ENCODE measurements at places on chromosomes 5 and 9.

- DNase-seq = no peak
Observed at GRCh38 chr9:137078701-137079400, 1.5 kb downstream of the UAP1L1 start.

GRCh38 chr9:14911046-14911445 lies 818 bp upstream of the FREM1 start:
- no peak for DNase-seq

DNA sequence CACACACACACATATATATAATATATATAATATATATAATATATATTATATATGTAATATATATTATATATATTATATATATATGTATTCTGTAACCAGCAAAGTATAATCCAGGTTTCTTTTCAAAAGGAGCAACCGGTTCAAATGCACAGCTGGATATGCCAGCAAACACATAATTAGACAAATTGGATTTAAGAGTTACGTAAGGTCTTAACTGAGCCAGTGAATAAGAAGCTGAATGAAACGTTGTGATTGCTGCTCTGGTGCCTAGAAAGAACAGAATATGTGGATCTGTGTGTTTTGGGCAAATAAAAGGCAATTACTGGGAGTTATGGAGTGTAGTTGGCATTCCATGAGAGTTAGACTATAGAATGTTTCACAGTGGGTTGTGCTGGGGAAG lies 178.1 kb downstream of the SLF1 start:
- DNase-seq = no peak

- no peak for DNase-seq
Observed at GRCh38 chr9:13597004-13597403, 317.5 kb upstream of the MPDZ start.

GRCh38 chr9:37251452-37251851 lies 131.1 kb downstream of the ZCCHC7 start:
- no peak for DNase-seq

DNA sequence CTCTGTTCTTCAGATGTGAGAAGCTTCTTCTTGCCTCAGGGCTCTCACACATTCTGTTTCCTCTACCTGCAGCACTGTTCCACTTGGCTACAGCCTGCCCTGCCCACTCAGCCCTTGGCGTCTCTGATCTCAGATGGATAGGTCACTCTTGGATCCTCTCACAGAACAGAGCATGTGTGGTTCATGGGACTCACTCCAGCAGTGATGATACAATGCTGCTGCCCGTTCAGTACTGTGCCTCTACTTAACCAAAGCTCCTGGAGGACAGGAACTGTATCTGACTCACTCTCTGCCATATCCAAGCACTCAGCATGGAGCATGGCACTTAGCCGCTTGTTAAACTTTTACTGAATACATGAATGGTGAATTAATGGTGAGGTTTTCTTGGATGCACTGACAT lies 3.4 kb upstream of the SPINK4 start:
- DNase-seq = no peak

DNA sequence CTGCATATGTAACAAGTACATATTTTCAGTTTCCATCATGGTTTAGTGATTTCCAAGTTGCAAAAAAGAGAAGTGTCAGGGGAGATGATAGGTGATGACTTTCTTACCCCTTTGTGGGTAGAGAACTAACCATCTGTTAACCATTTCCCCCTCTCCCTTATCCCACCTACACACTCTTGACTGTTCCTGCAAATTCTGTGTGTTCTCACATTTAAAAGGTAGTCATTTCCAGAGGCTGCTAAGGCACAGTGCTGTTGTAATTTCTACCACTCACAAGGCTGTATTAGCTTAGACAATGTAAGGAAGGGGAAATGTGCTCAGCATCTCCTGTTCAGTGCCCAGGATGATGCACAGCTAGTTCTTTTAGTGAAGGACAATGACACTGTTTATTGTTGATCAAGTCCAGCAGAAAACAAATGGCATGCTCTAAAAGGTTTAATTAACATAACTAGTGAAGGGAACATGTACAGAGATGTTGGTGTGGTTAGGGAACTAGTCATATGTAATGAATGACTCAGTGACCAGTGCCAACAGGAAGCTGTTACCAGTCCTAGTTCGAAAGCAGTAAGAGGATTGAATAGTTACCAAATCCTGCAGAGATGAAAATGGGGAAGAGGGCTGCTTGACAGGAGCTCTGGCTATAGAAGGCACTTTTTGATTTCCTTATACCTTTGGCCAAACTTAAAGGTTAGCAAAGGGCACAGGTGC lies 165.1 kb downstream of the PLK2 start:
- DNase-seq = no peak

DNA sequence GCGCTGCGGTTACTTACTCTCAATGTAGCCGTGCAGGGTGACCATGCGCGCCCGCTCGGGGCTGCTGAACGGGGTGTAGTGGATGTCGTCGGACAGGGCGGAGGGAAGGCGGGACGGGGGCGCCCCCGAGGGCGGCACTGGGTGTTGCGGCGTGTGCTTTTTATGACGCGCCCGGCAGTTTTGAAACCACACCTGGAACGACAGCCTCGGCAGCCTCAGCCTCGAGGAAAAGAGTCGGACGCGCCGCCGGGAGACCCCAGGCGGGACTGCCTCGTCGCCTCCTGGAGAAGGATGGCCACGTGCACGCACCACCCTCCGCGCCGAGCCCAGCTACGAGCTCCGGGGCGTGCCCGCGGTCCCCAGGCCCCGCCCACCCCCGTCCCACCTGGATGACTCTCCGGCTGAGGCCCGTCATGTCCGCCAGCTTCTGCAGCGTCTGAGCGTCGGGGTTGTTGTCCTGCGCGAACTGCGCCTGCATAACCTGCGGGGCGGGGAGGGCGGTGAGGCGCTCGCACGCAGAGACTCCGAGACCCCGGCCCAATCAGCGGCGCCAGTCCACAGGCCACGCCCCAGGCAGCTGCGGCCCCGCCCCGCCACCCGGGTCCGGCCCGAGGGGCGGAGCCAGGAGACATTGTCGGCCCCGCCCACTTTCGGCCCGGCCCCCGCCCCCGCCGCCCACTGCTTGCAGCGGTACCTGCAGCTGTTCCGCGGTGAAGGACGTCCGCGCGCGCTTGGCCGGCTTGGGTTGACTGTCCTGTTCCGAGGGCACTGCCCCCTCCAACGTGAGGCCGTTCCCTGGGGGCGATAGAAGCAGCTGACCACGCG lies 15.0 kb downstream of the LHX6 start:
- peak; percentile 84 for DNase-seq

DNA sequence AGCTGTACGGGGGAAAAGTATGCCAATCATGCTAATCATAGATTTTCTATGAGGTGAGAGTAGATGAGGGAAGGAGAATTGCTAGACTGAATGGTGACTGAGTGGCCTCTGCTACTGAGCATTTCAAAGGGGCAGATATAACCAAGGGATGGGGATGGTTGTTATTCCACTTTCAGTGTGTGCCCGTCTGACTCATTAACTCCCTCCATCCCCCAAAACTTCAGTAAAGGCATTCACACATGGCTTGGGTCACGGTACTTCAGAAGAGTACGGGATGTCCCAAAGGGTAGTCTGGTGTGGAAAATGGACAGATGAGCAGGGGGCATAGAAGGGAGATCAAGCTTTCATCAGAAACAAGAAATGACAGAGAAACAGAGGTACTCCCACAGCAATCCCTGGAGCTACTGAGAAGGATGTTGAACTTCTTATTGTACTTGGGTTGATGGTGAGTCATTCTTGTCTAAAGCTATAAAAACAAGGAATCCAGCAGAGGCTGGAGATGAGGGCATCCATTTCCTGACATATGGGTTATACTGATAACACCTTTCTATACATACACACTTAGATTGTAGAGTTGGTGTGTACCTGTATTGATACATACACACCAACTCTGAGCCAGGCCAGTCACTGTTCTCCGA lies 8.9 kb upstream of the TLE4 start:
- DNase-seq = no peak

GRCh38 chr9:101795147-101795546 lies 56.7 kb upstream of the GRIN3A start:
- no peak for DNase-seq
